ENCODE measurements at places on chromosomes 4 and X. TPM values are rescaled to one million over a fixed set of nuclear protein-coding genes. Genes with fewer than 3 reads are reported as not detected.

DNA sequence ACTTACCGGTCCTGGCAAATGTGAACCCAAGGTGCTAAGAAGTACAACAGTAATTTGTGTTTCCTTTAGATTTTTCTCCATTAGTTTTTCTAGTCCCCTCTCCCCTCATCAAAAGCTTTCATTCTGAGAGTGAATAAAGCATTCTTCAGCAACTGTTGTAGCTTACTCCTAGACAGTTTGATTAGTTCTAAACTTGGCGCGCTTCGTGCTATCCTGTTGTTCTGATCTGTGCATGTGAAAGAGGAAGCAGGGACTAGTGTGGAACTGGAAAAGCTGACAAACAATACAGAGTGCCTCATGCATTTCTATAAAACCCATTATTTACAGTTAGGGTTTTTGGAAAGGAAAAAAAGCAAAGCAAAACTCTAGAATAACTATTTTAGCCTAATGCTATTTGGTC is 556.9 kb upstream of the SLIT2 start:
- no peak for DNase-seq

GRCh38 chr4:161907590-161907955 is 256.2 kb downstream of the FSTL5 start:
- no peak for DNase-seq

- DNase-seq: no peak
Observed at GRCh38 chrX:105241056-105241455, 20.6 kb upstream of the TEX13A start.

DNA sequence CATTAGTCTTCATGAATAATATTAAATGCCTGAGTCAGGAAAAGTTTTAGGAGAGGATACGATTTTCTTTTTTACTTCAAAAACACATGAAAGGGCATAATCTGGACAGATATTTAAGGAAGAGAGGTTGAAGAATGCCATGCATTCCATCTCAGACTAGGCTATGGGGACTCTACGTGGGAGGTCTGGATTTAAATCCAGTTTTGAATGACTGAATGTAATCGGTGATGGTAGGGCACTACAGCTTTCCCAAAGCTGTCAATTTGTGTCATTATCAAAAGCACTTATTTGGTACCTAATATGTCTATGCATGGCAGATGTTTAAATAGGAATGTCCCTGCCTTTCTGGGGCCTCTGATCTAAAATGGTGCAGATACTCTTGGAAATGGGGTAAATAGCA is 59.3 kb upstream of the RPL34 start:
- no peak for DNase-seq

DNA sequence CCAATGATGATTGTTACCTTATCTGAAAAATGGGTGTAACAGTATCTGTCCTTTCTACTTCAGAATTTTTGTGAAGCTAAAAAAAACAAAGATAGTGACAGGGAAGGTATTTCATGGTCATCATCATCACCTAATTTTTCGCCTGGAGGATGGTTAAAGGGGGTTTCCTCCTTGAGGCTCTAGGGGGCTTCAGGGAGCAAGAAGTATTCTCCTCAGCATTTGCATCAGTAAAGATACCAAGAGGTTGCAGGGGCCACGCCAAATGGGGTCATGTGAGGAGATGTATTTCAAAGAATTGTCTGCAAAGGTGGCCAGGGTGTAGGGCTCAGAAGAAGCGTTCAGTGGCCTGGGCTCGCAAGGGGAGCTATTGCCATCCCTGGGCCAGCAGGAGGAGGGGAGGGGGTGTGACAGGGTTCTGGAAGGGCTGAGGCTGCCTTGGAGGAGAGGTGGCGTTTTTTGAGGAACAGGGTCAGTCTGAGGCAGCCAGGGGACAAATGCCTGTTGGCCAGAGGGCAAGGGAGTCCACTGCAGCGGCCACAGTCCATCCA is 7.3 kb upstream of the NSG1 start:
- DNase-seq: no peak

The RAB28 gene
- 11.9 TPM for total RNA-seq

The NAP1L2 gene
- 0.10 TPM for total RNA-seq

All from HFFc6 (cell line).